ENCODE measurements at places on chromosomes 3 and 15. TPM values are rescaled to one million over a fixed set of nuclear protein-coding genes. Genes with fewer than 3 reads are reported as not detected.

DNA sequence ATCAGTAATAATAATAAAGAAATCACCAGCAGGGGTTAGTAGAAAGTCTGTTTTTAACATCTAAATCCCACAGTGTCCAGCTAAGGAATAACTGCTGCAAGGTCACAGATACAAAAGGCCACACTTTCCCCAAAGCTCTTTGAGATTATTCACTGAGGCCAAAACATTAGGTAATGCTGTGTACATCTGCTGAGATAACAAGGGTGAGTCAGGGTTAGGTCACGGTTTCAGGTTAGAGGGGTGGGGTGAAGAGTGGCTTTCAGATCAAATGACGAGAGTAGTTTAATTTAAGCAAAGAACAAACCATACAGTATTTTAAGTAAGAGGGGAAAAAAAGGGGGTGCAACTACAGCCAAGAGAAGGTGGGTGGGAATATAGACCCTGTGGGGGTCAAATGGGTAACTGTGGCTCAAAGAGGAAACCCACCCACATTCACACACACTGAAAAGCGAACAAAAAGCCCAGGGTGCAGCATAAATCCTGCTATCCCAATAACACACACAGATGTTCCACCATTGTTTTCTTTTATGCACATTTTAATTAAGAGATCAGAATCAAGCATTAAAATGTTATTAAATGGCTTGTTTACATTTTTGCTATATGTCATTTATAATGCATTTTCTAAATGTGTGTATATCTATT, 412.9 kb downstream of the TIGIT start:
- no peaks in the 10 kb centered on the region for H3K4me1 ChIP-seq
- H3K27ac ChIP-seq: no peak overlapping the region
- DNase-seq: peak; percentile 21
- H3K4me3 ChIP-seq: no peak overlapping the region
- no peaks in the 10 kb centered on the region for H3K27me3 ChIP-seq

- no peaks in the 10 kb centered on the region for H3K36me3 ChIP-seq
- no peak overlapping the region for H3K4me3 ChIP-seq
- no peaks in the 10 kb centered on the region for H3K4me1 ChIP-seq
Observed at GRCh38 chr15:51550841-51551240, 71.7 kb downstream of the DMXL2 start.

- no peak for DNase-seq
- no peaks in the 10 kb centered on the region for H3K27me3 ChIP-seq
- no peak overlapping the region for H3K4me3 ChIP-seq
Observed at GRCh38 chr3:26682406-26682805, 59.8 kb downstream of the LRRC3B start.

GRCh38 chr15:60353245-60353920, 44.4 kb downstream of the ANXA2 start:
- no peak overlapping the region for H3K4me3 ChIP-seq
- no peaks in the 10 kb centered on the region for H3K27me3 ChIP-seq
- H3K36me3 ChIP-seq: peaks cover 44% of the 10 kb centered on the region
- DNase-seq: no peak

GRCh38 chr15:67977414-67978089, 76.6 kb upstream of the PIAS1 start:
- H3K27ac ChIP-seq: no peak overlapping the region
- no peaks in the 10 kb centered on the region for H3K36me3 ChIP-seq
- H3K27me3 ChIP-seq: no peaks in the 10 kb centered on the region
- no peak overlapping the region for H3K4me3 ChIP-seq
- H3K4me1 ChIP-seq: no peaks in the 10 kb centered on the region
- no peak for DNase-seq

GOLGA6L10 gene
- total RNA-seq: 3.8 TPM

DNA sequence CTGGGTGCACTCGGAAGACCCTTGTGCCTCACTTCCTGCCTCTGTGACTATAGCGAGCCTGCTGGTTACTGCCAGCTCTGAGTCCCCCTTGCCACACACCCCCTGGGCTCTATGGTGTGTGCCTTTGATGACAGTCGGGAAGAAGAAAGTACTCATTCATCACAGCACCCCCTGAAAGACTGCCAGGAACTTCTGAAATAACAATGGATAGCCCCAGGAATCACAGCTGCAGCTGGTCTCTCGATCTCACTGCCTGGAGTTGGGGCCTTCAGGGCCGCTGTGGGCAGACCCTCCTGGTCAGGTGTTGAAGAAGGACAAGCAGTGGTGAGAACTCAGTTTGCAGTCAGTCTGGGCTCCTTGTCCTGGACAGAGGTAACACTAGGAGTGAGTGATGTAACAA, 9.8 kb upstream of the RPP14 start:
- no peak overlapping the region for H3K27ac ChIP-seq
- no peaks in the 10 kb centered on the region for H3K36me3 ChIP-seq
- DNase-seq: no peak
- no peaks in the 10 kb centered on the region for H3K27me3 ChIP-seq

- H3K27ac ChIP-seq: no peak overlapping the region
- peak; percentile 52 for DNase-seq
- no peak overlapping the region for H3K4me3 ChIP-seq
- H3K27me3 ChIP-seq: no peaks in the 10 kb centered on the region
- H3K4me1 ChIP-seq: no peaks in the 10 kb centered on the region
Observed at GRCh38 chr3:122392868-122393844, 9.2 kb downstream of the FAM162A start.
